ENCODE measurements at places on chromosomes 6 and 20.

DNA sequence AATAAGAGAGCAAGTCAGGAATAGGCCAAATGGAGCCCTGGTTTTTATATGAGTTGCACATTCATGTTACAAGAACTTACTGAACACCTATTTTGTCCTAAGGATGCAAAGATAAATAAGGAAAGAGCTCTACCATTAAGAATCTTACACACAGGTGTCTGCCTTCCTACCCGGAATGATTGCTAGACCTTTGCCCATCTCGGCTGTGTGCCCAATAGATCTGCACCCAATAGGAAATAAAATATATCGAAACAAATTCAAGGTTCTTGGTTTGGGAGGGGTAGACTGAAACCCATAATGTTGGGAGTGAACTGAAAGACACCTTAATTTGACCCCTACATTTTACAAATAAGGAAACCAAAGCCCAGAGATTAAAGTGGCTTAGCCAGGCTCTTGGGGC lies 48.9 kb downstream of the EDN1 start:
- DNase-seq, result no peak

DNA sequence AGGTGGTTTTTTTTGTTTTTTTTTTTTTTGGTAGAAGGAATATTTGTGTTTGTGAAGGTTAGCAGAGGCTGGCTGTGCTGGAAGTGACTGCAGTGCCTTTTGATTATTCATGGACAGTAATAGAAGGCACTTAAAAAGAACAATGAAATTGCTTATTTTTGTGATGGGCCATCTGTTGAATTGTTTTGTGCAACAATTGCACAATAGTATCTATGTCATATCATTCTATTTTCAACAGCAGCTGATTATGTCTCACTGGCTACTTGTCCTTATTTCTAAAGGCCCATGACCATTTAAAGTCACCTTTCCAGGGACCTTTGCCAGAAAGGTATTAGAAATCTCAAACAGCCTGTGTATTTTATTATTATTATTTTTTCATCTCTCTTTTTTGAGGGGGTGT lies 70.6 kb downstream of the AFG1L start:
- DNase-seq, result peak; percentile 10

- DNase-seq, result no peak
Measured at GRCh38 chr20:41044409-41045062, 15.9 kb downstream of the TOP1 start.

DNA sequence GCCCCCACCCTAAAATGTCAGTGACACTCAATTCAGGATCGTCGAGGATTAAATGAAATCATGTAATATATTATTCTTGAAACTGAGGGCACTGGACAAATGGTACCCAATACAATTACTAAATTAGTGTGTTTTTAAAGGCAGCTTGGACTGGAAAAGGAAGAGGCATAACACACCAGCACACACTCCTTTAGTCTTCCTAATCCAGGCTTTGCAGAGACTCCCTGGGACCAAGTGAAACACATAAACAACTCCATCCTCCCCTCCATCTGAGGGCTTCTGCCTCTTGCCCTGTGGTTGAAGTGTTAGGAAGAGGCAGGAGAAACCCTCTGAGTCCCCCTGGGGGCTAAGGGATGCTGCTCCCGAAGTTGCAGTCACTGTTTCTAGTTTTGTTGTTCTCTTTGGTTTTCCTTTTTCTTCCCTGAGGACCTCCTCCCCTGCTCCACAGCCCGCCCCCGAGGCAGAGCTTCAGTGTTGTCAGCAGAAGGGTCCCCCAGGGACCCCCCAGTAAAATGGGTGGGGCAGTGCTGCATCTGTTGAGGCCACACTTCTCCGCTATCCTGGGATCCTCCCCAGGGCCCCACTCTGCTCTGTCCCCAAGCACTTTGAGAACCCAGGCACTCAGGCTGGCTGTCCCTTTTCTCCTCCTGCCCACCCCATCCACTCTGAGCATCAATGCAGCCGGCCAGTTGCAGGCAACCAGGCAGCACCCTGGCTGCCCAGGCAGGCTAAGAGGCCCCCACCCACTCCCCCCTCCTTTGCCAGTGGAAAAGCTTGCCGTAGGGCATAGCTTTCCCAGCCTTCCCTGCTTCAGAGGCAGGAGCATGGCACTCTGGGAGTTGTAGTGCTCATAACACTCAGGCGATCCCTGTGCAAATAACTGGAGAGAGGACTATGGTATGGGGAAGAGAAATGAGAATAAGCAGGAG lies 5.9 kb downstream of the TMEM63B start:
- peak; percentile 53 for DNase-seq

GRCh38 chr6:13260831-13261230 lies 67.5 kb downstream of the TBC1D7 start:
- DNase-seq, result no peak

- peak; percentile 60 for DNase-seq
Measured at GRCh38 chr6:44161997-44162338, 3.3 kb downstream of the CAPN11 start.

DNA sequence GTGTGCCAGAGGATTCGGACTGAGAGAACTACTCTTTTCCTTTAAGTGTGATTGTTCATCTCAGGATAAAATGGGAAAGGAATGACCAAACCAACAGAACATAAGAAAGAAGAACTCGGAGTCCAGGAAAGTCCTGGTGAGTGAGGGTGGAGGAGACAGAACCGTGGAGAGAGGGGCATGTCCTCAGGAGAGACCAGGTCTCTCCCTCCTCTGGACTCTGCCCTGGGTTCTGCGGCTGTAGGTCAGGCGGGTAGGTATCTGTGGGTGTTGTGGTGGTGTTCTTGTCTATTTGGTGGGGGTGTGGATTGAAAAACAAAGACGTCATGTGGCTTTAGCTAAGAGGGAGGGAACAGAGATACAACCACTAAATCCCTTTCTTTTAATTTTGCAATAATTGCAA lies 29.1 kb upstream of the AGPAT4 start:
- DNase-seq, result peak; percentile 17

DNA sequence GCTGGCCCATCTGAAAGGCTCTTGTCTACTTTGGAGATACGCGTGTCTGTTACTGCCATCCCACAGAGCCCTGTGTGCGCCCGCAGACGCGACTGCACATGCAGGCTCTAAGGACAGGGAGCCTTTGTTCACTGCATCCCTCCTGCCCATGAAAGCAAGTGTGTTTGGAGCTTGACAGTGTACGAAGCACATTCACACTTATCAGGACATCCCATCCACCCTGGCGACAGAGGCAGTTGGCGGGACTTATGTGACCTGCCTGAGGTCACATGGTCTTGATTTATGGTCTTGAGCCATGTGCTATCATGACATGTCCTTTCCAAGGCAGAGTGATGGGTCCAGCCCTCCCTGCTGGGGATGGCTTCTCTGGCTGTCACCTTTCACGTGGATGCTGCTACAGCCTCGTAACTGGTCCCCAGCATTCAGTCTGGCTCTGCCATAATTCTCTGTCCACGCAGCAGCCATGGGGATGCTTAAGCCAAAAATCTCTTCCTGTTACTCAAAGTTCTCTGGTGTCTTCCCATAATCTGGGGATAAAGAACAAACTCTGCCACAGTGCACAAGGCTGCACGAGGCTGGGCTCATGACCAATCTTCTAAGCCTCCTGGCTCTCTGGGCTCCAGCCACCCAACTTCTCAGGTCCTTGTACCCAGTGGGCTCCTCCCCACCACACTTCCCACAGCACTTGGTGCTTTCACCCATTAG lies 36.3 kb upstream of the FAM83D start:
- no peak for DNase-seq

GRCh38 chr20:44851545-44851944 lies 34.0 kb upstream of the YWHAB start:
- DNase-seq, result no peak

DNA sequence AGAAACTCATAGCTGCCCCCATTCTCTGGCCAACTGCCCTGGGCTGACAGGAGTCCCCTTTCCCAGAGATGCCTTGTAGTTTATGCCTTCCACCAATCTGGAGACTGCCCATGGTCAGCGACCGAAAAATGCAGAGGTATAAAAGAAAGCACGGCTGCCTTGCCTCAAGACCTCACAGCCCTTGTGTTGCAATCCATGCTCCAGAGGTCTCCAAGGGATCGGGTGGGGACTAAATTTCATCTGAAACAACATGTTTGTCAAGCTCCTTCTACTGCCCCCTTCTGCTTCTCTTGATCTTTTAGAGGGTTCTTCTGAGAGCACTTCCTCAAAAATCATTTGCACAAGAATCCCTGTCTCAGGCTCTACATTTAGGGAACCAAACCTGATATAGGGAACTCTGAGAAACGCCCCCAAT lies 128.8 kb downstream of the PLCB1 start:
- no peak for DNase-seq

GRCh38 chr6:11994875-11995461 lies 17.1 kb upstream of the HIVEP1 start:
- DNase-seq, result no peak

DNA sequence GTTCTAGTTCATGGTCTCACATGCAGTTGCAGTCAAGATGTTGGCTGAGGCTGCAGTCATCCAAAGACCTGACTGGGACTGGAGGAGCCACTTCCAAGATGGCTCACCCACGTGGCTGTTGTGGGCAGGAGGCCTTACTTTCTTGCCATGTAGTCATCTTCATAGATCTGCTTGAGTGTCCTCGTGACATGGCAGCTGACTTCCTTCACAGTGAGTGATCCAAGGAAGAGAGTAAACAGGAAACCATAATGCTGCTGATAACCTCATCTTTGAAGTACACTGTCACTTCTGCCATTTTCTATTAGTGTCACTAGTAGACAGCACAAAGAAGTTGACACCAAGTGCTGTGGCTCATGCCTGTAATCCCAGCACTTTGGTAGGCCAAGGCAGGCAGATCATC lies 40.1 kb upstream of the AKIRIN2 start:
- no peak for DNase-seq

DNA sequence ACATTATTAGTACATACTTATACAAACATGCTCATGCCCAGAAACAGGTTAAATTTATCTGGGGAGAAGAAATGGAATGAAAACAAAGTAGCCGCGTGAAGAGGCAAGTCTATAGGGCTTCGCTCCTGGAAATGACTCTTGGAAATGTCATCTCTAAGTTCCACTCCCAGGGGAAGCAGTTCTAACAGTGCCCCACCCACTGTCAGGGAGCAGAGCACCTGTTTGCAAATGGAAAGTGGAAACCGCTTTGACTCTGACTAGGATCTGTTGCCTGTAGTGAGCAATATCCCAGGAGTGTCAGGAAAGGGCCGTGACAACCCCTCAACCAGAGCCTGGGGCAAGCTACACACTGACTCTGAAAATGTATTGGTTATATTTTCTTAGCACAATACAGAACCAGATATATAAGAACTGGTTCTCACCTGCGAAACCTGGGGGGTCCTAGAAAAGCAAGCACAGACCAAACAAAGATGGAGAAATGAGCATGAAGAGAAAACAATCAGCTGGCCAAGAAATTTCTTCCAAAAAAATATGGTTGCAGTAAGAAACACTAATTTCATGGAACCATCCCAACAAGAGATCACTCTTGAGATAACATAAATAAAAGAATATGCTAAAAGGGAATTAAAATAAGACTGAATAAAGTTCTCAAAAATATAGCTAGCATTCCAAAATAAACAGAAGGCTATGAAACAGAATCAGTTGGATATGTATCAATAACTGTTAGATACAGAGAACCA lies 47.5 kb upstream of the CRISP1 start:
- DNase-seq, result no peak

GRCh38 chr6:137764464-137764863 lies 102.6 kb upstream of the TNFAIP3 start:
- peak; percentile 86 for DNase-seq

GRCh38 chr6:33609528-33609927 lies 11.6 kb upstream of the ITPR3 start:
- no peak for DNase-seq

DNA sequence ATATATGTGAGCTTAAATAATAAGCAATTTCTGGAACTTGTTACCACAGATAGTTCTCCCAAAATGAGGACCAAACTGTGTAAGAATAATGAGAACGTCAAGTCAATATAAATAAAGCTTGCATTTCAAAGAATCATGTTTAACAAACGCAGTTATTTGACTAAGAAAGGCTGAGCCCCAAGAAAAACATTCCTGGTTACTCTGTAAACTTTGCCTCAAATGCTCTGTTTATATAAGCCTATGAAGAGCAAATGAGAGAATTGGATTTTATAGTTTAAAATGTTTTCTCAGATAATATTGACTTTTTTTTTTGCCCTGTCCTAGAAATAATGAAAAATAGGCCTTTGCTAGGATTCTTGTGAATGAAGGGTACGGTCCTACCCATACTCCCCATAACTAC lies 81.3 kb downstream of the C6orf52 start:
- peak; percentile 63 for DNase-seq

GRCh38 chr6:1593286-1593957 lies 16.3 kb upstream of the FOXC1 start:
- DNase-seq, result no peak

- DNase-seq, result no peak
Measured at GRCh38 chr6:76779068-76779467, 684.2 kb downstream of the HTR1B start.

- no peak for DNase-seq
Measured at GRCh38 chr20:41903586-41903985, 285.4 kb upstream of the CHD6 start.

GRCh38 chr6:48080227-48081009 lies 30.6 kb downstream of the PTCHD4 start:
- no peak for DNase-seq

DNA sequence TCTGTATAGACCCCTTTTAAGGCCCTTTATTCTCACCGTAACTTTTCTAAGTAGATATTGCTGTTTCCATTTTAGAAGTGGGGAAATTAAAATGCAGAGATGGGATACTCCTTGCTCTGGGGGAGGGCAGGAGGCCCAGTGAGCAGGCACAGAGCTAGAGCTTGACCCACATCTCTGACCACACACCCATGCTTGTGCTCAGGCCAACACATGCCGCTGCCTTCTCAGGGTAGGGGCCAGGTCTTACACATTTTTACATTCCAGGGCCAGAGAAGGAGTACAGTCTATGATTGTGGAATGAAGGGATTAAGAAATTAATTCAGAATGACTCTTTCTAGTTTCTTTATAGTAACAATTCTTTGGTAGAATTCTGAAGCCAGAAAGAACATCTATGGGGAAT lies 104.8 kb downstream of the SOBP start:
- peak; percentile 27 for DNase-seq

- DNase-seq, result peak; percentile 11
Measured at GRCh38 chr6:5275497-5275896, 14.2 kb downstream of the FARS2 start.

DNA sequence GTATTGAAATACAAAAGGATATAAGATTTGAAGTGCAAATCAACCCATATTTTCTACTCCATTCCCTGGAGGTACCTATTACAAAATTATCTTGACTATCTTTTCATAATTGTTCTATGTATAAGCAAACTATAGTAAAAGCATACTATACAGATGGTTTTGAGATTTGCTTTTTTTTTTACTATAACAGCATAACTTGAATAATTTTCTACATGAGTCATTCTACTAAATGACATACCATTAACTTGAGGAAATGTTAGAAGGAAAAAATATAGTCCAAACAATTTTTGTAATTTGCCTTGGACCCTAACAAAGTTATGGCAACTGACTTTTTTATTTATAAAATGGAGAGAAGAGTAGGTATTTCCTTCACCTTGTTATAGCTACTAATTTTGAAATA lies 472.7 kb downstream of the PKHD1 start:
- DNase-seq, result no peak

GRCh38 chr6:89655122-89655521 lies 16.6 kb upstream of the LYRM2 start:
- DNase-seq, result peak; percentile 33
